ACHN (cell line): ENCODE measurements at places on chromosomes 3 and 15.

- no peak for DNase-seq
Observed at GRCh38 chr3:154013736-154014135, 107.5 kb upstream of the ARHGEF26 start.

DNA sequence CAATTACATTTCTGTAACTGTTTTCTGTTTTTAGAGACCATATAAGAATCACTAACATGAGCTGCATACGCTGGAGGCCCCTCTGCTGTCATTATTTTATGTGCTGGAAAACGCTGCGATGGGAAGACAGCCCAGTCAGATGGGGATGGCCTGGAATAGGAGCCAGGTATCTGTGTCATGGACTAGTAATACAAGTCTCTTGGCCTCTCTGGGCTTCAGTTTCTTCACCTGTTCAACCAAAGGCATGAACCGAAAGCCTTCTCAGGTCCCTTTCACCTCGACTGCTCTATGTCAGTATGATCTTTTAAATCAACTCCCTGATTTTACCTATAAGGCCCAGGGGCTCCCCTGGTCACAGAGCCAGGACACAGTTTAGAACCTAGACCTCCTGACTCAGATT lies 14.6 kb upstream of the RFTN1 start:
- DNase-seq = no peak

- no peak for DNase-seq
Observed at GRCh38 chr3:38281895-38282686, at the start of gene SLC22A14. Gene SLC22A14 (plus strand): TSS chr3:38282294. CDS start chr3:38306027, 23,733 bp downstream.

DNA sequence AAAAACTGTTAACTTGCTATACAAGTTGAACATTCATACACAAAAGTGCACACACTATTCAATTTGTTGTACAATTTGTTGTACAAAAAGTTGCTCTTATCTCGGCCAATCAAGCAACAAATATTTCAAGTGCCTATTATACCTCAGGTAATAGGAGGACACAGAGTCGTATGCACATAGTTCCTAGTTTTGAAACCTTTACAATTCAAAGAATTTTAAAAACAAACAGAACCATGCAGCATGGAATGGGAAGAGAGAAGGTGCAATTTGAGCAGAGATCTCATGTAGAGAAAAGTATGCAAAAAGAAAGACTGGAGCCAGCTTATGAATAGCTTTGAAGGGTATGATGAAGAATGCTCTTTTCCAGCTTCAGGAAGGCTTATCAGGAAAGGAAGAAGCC lies 46.5 kb upstream of the ARPP19 start:
- DNase-seq = no peak

DNA sequence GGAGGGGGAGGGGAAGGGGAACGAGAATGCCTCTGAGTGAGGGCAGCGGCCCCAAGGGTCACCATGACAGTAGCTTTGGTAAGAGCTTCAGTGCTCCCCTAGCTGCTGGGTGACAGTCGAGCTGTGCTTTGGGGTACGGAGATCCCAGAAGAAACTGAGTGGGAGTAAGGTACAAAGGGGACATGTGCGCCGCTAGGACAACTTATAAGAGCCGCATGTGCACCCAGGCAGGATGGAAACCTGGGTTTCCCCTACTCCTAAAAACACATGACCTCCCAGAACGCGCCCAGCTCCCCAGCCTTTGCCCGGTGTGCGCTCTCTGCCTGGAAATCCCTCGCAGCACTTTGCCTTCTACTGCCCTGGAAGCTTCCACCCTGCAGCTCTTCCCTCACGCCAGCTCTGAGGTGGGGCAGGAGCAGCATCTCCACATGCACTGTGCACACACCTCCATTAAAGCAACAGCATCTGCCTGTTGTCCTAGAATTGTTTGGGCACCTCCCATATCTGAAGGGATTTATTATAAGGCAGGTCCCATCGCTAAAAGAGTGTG lies 232.2 kb downstream of the ADAMTS17 start:
- no peak for DNase-seq

GRCh38 chr3:188421836-188422540 lies 268.0 kb downstream of the LPP start:
- no peak for DNase-seq

DNA sequence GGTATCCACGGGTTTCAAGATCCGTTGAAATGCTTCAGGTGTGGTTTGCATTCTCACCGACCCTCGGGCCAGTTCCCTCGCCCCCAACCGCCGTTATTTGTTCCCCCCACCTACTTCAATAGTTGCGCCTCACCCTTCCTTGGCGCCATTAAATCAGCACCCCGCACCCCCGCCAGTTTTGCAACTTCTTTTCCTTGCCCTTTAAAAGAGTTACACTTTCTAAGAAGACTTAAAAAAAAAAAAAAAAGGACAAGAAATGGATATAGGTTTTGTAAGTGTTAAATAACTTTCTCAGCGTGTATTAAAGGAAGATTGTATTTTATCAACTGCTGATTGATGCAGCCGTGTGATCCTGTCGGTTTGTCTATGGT lies 87.2 kb downstream of the NR2F2 start:
- DNase-seq = no peak

DNA sequence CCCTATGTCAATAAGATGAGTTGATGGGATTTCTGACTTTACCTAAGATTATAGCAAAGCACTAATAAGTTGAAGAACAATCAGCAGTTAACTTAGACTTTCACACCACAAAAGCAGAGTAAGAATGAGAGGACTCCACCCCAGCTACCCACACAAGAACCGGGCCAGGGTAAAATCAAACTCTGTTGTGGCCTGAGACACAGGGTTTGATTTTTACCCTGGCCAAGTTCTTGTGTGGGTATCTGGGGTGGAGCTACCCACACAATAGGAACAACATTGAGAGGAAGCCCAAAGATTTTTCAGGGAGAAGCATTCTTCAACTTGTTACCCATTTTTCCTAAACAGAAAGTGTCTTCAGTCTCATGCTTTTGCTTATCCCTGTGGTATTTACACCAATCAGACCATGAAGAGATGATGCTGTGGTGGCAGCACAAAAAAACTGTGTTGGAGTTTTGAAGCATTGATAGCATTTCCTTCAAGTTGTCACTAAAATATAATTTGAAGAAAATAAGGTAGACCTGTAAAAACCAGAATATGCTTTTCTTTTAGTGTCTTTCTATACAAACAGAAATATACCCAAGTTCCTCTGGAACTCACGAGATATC lies 25.6 kb downstream of the CPOX start:
- no peak for DNase-seq

DNA sequence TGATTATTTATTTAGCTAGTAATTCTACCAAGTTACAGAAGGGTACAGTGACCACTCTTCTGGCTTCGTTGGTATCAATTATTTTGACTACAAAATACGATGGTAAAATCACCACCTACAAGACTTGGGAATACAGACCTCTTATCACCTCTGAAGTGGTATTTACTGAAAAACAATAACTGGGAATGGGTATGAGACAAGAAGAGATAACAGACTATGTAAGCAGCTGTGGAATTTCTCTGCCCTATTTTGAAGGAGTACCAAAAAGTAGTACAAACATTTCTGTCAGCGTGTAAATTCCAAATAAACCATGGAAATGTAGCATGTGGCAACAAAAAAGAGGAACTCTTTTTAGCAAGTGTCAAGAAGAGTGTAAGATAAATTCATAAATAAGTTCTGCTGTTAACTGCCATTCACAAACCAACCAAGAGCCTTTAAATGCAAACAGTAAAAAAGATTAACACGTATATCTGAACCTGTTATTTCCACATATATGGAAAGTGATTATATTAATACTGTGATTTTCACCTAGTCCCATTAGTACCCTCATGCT lies 77.0 kb upstream of the SLC12A8 start:
- no peak for DNase-seq

DNA sequence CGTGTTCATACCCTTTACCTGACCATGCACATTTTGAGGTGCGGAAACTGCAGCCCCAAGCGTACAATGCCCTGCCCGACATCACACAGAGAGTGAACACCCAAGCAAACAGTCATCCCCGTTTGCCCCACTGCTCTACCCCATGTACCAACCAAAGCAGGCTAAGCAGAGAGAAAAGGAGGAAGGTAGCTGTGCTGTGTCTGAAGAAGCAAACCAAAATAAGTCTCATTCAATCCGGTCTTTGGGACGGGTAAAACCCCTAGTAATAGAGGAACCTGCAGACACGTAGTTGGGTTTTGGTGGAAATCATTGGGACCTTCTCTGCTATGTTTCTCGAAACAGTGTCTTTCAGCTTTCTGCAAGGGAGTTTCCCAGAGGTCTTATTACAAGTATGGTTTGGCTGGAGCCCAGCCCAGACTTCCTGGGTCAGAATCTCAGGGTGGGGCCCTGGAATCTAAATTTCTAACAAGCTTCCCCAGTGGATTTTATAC lies 164.6 kb upstream of the HES1 start:
- no peak for DNase-seq

- DNase-seq = no peak
Observed at GRCh38 chr3:115500795-115501194, 122.5 kb upstream of the GAP43 start.

- DNase-seq = no peak
Observed at GRCh38 chr15:33808720-33809457, 159.4 kb upstream of the CHRM5 start.

- no peak for DNase-seq
Observed at GRCh38 chr3:37058117-37058516, 64.8 kb downstream of the MLH1 start.

- no peak for DNase-seq
Observed at GRCh38 chr15:75817138-75817935, 25.9 kb upstream of the UBE2Q2 start.

DNA sequence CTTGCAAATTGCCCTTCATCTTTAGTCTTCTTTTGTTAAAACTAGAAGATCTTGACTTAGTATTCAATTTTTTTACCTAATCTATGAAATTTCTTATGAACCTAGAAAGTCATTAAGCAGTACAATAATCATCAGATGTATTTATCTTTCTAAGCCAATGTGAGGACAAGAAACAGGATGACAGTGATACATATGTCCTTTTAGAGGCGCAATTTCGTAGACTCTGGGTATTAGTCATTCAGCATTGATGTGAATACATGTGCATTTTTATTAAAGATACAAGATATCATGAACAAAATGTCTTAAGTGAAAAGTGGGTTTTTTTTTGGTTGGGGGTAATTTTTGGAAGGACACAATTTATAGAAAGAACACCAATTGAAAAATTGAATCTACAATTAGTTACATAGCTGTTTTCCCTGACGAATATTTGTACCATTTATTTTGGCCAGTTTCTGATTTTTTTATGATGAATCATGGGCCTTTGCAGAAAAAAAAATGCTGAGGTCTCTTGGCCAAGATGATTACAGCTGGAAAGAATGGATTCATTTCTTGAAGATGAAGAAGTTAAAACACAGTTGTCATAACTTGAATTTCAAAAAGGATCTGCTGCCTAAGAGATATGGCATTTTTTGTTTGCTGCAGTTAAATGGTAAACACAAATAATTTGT lies 48.9 kb upstream of the AGTR1 start:
- DNase-seq = no peak

- DNase-seq = no peak
Observed at GRCh38 chr15:99953886-99954285, 220.6 kb upstream of the LYSMD4 start.

DNA sequence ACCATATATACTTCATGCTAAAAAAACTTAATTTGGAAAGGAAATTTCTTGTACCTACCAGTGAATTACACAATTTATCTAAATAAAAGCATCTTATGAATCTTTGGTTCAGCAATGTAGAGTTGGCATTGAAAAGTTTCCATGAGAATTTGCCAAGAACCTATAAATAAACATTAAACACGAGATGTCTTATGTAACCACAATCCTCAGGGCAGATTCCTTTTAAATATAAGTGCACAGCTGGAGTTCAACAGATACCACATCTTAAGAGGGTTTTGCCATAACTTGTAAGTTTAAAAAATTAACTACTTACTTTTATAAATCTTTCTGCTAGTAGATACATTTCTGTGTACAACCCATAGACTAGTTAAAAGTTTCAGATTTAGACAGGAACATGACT lies 499.3 kb upstream of the ARRDC4 start:
- DNase-seq = no peak

- no peak for DNase-seq
Observed at GRCh38 chr3:55267206-55267930, 219.7 kb downstream of the WNT5A start.

DNA sequence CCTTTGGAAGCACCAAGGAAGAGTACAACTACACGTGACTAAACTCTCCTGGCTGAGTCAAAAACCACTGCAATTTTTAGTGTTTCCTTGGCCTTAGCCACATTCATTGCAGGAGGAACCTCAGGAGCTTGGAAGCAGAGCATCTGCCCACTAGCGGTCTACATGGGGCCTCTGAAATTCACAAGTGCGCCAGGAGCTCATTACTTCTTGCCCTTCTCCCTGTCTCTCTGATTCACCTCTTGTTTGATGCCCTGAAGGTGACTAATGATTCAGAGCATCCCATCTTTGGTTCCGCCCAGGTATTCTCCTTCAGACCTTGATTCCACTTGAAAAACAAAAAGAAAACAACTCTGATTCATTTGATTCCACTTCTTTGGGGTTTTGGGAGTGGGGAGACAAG lies 201.1 kb upstream of the LPP start:
- DNase-seq = no peak

- DNase-seq = no peak
Observed at GRCh38 chr15:49962044-49962602, 156.9 kb downstream of the ATP8B4 start.

DNA sequence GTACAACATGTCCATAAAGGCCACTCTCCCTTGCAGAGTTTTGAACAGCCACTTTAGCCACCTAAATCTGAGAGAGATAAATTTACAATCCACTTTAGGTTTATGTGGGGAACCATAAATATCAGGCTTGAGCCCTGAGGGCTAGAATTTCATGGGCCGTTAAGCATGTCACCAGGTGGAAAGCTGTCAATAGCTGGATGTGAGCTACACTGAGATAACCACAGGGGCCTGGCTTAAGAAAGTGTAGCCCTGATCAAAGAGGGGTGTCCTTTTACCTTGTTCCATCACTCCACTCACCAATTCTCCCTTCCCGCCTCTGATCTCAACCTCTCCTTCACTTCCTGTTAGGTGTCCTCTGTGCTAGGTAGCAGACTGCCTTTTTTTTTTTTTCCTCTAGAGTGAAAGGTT lies 172.8 kb upstream of the ICE2 start:
- no peak for DNase-seq

DNA sequence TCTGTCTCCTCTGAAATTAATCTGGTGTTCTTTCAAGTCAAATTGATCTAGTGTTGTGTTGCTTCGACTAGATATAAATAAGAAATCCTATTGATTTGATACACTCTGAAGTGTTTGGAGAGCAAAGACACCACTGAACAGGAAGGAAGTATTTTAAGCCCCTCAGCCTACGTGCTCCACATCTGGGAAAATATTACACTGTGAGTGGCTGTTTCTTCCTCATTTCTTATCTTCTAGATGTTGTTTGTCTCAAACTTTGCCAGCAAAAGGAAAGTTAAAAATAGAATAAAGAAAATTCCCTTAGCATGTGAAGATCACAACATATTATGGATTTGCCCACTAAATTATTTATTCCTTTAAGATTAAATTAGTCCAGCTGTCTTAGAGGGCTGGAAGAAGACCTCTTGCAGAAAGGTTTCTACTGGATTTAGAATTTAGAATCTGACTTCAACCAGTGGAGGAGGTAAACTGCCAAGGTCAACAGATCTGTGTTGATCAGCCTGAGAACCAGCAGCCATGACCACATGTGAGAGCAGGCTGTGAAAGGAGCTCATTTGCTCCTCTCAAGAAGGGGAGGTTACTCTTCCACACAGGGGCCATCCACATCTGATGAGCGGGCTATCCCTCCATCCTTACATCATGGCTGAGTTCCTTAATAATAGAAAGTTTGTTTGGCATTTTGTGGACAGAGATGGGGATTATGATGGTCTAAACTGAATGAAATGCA lies 46.3 kb upstream of the ACKR4 start:
- DNase-seq = no peak
